Ascending aorta (tissue), 2 donors: ENCODE measurements at places on chromosomes 5 and 9.

DNA sequence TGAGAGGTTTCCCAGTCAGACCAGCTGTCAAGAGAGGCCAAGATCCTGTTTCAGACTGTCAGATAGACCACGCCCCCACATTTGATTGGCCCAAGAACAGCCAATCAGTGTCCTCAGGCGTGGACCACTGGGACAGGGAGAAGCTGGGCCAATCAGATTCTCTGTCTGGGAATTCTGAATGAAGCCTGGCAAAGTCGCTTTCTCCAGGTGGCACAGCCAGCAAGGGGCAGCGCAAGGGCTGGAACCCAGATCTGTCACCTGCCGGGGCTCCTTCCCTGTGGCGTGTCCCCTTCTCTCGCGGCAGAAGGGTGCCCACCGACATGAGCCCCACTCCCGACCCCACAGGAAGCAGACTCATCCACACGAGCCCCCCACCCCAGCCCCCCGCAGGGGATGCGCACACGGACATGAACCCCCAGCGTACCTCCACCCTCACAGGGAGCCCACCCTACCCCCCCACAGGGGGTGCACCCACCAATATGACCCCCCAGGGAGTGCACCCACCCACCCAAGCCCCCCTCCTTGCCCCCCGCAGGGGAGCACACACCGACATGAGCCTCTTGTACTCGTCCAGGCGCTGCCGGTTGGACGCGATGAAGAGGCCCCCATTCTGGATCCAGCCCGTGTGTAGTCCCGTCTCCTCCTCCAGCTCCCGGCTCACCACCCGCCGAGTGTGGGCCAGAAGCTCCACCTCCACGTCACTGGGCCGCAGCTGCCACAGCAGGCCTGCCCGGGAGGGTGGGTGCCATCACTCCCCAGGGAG lies 6.1 kb downstream of the SARDH start:
- H3K27me3 ChIP-seq, result no peaks in the 10 kb centered on the region
- no peak overlapping the region for H3K27ac ChIP-seq
- H3K4me1 ChIP-seq, result no peaks in the 10 kb centered on the region
- H3K4me3 ChIP-seq, result no peak overlapping the region

GRCh38 chr9:8802242-8802641 lies 1002.7 kb upstream of the DMAC1 start:
- H3K4me3 ChIP-seq, result no peak overlapping the region
- H3K4me1 ChIP-seq, result no peaks in the 10 kb centered on the region
- H3K27ac ChIP-seq, result no peak overlapping the region

GRCh38 chr9:20479419-20480155 lies 142.7 kb downstream of the MLLT3 start:
- no peaks in the 10 kb centered on the region for H3K36me3 ChIP-seq
- no peaks in the 10 kb centered on the region for H3K27me3 ChIP-seq
- H3K4me3 ChIP-seq, result no peak overlapping the region

DNA sequence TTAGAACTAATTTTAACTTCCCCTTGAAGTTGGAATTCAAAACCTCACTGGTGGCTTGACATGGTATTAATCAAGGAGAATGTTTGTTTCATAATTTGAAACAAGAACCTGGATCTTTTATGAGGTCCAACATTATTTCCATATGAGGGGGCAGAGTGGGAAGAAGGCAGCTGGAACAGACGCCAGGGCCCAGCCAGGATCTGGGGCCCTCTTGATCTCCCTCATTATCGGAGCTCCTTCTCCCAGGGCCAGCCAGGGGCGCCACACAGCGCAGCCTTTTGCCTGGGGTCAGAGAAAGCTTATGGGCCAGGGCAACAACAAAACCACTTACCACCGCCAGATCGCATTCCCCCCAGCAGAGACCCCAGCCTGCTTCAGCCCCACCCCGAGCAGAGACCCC lies 27.1 kb upstream of the NKD2 start:
- H3K27me3 ChIP-seq, result no peaks in the 10 kb centered on the region
- H3K4me1 ChIP-seq, result no peaks in the 10 kb centered on the region
- no peak overlapping the region for H3K4me3 ChIP-seq
- DNase-seq, result no peak

DNA sequence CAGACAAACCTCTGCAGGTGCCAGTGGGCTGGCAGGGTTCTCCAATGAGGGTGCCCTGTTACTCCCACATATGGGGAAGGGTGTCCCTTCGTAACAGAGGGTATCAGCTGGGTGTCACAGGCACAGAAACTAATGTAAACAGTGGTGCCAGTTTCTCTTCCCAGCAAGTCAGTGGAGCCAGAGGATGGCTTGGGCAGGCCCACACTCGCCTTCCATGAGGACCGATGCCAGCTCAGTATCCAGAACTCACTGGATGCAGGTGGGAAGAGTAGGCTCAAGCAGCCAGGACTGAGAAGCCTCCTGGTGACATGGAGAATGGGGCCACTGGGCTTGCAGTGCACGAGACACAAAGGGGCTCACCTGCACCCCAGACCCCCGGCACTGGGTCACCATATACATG lies 30.4 kb downstream of the FSTL4 start:
- no peak overlapping the region for H3K4me3 ChIP-seq
- no peaks in the 10 kb centered on the region for H3K4me1 ChIP-seq
- H3K36me3 ChIP-seq, result no peaks in the 10 kb centered on the region
- no peak for DNase-seq
- H3K27ac ChIP-seq, result no peak overlapping the region
- no peaks in the 10 kb centered on the region for H3K27me3 ChIP-seq
